ENCODE measurements at places on chromosomes 1 and 21. TPM values are rescaled to one million over a fixed set of nuclear protein-coding genes. Genes with fewer than 3 reads are reported as not detected.

RGS7 gene
- 2.7 TPM for total RNA-seq

TPTE gene
- not detected for total RNA-seq

OR2M3 gene
- total RNA-seq: not detected

HTR1D gene
- not detected for total RNA-seq

CDK11B gene
- total RNA-seq: 14.6 TPM

TRAF3IP3 gene
- not detected for total RNA-seq

IVL gene
- not detected for total RNA-seq

C1QA gene
- total RNA-seq: not detected

AQP10 gene
- total RNA-seq: 0.19 TPM

CELA3A gene
- not detected for total RNA-seq

BSND gene
- total RNA-seq: not detected

RNPEP gene
- total RNA-seq: 63.8 TPM

XCL2 gene
- not detected for total RNA-seq
